Glutamatergic neuron (in vitro differentiated cells): ENCODE measurements at places on chromosomes 4 and X. TPM values are rescaled to one million over a fixed set of nuclear protein-coding genes. Genes with fewer than 3 reads are reported as not detected.

- DNase-seq = no peak
These were observed 3.4 kb upstream of the MAN2B2 start for GRCh38 chr4:6571608-6572007.

DNA sequence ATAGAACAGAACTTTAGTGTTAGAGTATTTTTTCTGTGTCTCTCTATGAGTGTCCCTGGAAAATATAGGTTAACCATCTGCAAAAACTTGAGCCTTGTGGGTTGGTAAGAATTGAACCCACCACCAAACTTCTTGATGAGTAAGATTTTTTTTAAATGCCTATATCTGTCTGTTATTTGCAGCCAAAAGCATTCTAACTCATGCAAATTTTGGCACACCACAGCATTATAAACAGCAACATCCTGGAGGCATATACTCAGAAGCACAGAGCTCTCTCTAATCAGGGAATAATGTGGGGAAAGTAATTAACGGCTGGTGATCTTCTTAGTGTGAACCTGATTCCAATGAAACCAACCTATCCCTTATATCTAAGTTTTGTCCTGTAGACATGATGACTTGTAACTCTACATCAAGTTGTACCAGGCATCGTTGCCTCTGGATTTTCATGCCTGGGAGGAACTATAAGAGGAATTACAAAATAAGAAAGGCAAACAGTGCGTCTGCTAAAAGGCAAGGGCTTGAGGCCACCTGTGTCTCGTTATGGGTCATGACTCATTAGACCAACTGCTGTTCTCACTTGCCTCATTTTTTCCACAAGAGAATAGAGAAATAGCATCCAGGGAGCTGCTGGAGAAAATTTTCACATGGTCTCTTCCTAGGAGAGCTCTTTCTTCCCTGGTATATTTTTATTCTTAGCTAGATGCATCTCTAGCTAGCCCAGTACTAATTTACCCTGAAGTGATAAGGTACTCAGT is 202.4 kb downstream of the CHIC2 start:
- no peak for DNase-seq

DNA sequence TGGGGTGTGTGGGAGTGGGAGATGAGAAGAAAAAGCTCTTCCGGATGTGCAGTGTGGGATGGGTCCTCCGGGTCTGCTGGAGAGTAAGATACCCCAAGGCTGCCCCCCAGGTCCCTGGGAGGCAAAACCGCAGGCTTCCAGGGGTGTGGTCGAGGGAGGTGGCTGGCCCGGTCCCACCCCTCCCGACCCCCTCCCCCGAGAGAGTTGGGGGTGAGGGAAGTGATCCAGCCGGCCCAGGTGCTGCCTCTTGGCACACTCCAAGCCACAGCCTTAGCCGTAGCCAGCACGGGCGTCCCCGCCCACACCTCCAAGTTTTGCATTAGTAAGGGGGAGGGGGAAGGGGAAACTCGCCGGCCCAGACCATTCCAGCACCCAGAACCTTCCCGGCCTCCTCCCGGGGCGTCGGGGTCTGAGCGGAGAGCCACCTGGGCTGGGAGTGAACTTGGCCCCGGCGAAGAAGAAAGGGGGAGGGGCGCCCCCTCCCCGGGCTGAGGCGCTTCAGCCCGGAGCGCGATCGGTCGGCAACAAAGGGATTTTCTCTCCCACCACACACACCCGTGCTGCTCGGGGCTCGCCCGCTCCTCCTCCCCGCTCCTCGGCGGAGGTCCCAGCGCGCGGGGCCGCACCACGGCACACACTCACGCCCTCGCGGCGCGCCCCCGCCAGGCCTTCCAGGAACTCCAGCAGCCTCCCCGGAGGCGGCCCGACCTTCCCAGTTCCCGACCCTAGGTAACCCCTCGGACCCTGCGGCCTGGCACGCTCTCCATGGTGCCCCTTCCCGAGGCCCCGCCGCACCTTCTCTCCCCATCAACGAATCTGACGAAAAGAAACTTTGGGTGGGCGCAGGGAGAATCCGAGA is 14.4 kb downstream of the BCOR start:
- no peak for DNase-seq

The HS3ST1 gene
- 1.7 TPM for total RNA-seq

DNA sequence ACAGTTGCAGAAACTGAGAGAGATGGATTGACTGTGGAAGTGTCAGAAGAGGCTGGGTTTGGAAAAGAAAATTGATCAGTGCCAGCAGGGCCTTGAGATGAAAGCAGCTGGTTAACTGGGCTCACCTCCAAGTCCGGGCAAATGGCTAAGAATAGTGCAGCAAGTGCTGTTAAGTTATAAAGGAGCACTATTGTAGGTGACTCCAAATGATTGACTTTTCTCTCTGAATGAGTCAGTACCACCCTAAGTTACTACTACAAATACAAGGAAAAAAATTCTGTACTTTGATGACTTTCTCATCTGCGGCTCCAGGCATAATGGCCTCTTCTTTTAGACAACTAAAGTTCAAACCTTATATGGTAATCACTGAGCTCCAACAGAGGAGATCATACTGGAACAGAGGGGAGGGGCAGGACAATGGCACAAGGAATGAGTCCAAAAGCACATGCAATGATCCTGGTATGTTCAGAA is 733.4 kb upstream of the INTU start:
- no peak for DNase-seq

DNA sequence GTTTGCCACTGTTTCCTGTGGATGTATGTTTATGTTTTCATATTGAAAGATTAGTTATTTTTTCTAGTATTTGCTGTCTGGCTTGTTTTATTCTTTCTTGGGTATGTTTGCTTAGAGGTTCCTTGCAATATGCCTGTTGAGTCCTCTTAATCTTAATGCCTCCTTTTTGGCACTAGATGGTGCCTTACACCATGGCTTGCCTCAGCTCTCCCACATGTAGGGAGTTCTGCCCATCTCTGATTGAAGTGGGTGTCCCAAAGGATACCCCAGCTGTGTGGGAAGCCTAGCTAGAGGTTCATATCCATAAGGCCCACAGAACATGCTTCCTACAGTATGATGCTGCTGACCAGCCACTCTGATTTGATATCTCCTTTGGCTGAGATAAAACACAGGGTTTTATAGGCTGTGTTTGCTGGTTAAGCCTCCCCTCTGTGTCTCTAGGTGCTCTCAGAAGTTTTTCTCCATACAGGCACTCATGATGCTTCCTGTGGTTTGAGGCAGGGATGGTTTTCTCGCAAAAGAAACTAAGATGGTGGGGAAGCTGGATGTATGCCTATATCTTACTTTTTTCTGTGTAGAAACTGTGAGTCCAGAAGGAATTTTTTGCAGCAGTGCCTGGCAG is 162.4 kb downstream of the ASB9 start:
- no peak for DNase-seq

GRCh38 chrX:41603596-41603995 is 85.2 kb upstream of the GPR34 start:
- no peak for DNase-seq

The TCEAL4 gene
- 56.5 TPM for total RNA-seq

DNA sequence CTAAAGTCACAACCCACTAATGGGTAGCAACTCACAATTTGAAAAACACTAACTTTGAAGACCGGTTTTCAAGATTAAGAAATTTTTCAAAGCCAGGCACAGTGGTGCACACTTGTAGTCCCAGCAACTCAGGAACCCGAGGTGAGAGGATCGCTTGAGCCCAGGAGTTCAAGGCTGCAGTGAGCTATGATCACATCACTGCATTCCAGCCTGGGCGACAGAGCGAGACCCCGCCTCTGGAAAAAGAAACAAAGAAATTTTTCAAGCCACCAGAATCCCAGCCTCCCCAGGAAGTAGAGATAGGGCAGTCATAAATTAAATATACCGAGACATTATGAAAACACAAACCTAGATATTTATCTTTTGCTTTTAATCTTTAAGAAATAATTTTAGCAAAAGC is 13.0 kb downstream of the SMARCA1 start:
- DNase-seq = no peak

DNA sequence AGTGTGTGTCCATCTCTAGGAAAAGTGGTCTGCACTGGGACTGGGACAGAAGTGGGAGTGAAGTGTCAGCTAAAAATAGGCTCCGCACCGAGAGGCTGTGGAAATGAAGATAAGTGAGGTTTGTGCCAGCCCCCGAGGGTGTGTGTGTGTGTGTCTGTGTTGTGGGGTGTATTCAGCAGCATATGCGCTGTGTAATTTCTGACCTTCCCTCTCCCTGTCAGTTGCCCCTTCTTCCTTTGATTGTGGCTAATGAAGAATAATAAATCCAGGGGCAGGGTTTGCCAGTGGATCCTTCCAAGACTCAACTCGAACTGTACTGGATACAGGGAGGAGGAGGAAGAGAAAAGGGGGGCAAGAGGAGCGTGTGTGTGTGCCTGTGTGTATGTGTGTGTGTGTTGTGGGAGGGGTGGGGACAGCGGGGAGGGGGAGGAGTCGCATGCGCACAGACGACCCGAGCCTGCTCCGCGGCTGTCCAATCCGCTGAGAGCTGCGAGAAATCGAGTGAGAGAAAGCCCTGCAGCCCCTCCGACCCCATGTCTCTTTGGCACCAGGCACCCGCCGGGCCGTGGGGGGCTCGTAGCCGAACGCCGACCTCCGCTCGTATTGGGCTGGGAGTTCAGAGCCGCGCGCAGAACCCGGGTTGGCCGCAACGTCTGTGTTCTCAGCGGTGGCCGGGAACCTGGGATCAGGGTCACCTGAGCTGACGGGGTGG is 916 bp upstream of the POU4F2 start:
- DNase-seq = peak; percentile 61

The GUCY1B1 gene
- total RNA-seq = 2.2 TPM

DNA sequence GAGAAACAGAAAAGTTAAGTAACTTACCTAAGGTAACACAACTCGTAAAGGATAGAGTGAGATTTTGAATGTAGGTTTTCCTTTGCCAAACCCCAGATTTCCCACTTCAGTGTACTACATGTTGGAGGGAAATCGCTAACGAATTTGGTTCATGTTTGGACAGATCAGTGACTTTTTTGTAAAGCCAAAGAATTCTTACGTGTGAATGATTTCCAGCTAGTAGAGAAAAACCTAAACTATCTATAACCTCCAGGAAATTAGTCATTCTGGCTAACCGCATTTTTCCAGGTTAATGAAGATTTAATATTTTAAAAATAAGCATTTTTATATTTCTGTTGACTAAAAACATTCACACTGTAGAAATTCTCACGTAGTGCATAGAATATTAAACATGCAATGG is 7.2 kb downstream of the TENM3 start:
- no peak for DNase-seq

The PROM1 gene
- total RNA-seq = 36.9 TPM

The IGFBP7 gene
- total RNA-seq = not detected

The GJB1 gene
- not detected for total RNA-seq

DNA sequence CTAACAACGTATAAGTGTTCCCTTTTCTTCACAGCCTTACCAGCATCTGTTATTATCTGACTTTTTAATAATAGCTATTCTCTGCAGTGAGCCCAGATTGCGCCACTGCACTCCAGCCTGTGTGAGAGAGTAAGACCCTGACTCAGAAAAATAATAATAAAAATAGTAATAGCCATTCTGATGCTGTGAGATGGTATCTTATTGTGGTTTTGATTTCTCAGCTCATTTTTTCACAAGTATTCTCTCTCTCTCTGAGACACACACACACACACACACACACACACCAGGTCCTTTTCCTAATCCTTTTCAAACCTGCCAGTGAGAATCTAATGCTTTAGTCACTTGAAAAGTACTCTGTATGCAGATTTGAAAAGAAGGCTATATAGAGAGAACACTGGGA is 89.8 kb downstream of the CHIC2 start:
- DNase-seq = no peak

The CT55 gene
- 0.34 TPM for total RNA-seq

The MAGEA11 gene
- not detected for total RNA-seq

- no peak for DNase-seq
These were observed 18.0 kb downstream of the PPEF1 start for GRCh38 chrX:18725310-18725943.

The CYTL1 gene
- total RNA-seq = not detected

DNA sequence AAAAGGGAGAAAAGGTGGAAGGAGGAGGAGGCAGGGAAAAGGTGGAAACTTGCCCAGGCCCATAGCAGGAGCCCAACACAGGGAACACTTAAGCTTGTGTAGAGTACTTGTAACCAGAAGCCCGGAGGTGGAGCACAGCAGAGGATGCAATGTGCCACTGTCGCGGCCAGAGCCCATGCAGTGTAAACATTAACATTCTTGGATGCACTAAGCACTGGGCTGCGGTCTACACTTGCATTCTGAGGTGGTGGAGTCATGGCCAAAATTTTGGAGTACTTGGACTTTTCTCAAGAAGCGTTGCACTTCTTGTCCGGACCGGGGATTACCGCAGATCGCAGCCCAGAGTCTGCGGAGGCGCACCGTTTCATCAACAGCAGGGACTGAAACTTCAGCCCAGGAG is 4.5 kb upstream of the RHOXF1 start:
- no peak for DNase-seq

The TRPC5OS gene
- total RNA-seq = not detected

- DNase-seq = no peak
These were observed 67.0 kb downstream of the SLC4A4 start for GRCh38 chr4:71405791-71406190.

DNA sequence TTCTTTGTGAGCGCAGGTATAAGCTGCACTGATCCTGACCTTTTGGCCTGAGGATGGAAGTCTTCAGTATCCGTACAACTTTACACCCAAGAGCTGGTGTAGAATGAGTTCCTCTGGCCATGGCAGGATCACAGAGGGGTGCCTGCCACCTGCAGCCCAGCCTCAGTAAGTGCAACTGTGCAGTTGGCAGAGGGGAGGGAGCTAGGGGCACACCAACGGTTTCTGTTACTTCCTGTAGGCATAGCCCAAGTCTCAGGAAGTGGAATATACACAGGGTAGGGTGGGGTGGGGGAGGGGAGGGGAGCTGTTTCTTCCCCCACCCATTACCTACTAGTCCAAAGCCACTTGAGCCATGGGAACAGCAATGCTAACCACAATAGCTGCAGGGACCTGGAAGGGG is 85.4 kb upstream of the GBA3 start:
- peak; percentile 46 for DNase-seq

GRCh38 chr4:95516528-95517017 is 32.2 kb downstream of the UNC5C start:
- DNase-seq = peak; percentile 18

DNA sequence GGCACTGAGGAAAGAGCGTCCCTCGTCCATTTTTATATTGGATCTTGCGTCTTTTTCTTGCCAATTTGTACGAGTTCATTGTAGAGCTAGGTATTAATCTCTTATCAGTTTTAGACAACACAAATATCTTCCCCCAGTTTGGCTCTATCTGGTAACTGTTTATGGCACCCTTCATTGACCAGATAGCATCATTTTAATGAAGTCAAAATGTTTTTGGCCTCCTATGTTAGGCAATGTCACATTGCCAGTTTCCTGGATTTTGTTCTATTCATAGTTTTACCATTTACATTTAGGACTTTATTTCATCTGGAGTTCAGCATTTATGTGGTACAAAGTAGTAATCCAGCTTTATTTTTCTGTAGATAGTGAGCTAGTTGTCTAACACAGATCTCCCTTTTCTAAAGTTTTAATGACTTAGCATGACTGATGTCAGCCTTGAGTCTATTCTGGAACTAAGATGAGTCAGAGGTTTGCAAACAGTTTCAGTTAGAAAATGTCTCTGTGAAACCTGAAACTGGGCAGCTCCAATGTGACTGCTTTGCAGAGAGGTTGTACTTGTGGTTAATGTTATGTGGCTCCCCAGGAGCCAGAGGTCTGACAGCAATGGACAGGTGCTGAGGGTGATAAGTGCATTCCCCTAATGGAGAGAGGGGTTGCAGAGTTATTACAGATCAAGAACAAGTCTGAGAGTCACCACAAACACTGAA is 5.3 kb upstream of the STBD1 start:
- no peak for DNase-seq

- DNase-seq = no peak
These were observed 1.8 kb upstream of the GPM6A start for GRCh38 chr4:175813821-175814220.
